Left renal cortex interstitium (tissue), 4 donors: ENCODE measurements at places on chromosomes 1 and 21. TPM values are rescaled to one million over a fixed set of nuclear protein-coding genes. Genes with fewer than 3 reads are reported as not detected.

- no peak for DNase-seq
Observed at GRCh38 chr21:35925497-35925896, 134.8 kb downstream of the SETD4 start.

NTMT2 gene
- polyA plus RNA-seq = 0.18 TPM

DNA sequence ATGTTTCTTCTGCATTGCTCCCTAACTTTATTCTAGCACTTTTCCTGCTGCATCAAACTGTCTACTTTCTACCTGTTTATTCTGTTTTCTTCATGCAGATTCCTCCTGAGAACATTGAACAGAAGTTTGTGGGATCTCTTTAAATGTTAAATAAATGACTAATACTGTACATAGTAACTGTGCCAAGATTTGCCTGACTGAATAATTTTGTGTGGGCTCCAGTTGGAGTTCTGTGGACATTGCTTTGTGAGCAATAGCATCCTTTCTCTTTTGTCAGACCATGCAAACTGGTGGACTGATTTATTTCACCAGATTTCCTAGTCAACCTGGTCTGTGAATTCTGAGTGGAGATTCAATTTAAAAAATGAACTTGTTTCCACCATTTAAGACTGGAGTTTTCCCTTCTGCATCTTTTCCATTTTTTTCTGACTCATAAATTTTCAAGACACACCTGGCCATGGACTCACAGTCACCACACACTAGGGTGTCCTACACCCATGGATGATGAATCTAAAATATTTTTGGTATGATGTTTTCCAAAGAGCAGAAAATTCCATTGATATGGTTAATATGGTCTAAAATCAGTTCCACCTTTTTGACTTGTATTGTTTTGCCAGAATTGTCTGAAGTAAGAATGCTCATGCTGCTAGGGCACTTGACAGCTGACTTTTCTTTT, 140.7 kb upstream of the SPAG17 start:
- DNase-seq = no peak

GRCh38 chr1:214918745-214919144, 163.8 kb upstream of the KCNK2 start:
- no peak for DNase-seq

ZBTB21 gene
- polyA plus RNA-seq = 9.4 TPM

DNA sequence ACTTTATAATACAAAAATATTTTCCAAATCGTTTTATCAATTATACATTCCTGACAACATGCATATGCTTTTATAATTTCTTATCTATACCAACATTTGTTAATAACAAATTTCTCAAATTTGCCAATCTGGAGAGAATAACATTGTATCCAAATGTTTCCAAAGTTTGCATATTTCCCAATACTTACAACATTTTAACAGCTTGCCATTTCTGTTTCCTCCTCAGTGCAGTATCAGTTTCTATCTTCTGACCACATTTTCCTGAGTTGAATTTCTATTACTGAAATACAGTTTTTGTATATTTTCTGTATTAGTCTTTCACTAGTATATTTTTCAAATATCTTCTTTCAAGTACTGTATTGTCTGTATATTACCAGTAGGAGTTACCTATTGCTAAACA, 1594.3 kb downstream of the PLA2G4A start:
- DNase-seq = no peak

CFAP57 gene
- 4.2 TPM for polyA plus RNA-seq

C1orf74 gene
- polyA plus RNA-seq = 3.9 TPM

MSH4 gene
- polyA plus RNA-seq = 0.42 TPM

VWA5B1 gene
- polyA plus RNA-seq = 1.5 TPM

DNA sequence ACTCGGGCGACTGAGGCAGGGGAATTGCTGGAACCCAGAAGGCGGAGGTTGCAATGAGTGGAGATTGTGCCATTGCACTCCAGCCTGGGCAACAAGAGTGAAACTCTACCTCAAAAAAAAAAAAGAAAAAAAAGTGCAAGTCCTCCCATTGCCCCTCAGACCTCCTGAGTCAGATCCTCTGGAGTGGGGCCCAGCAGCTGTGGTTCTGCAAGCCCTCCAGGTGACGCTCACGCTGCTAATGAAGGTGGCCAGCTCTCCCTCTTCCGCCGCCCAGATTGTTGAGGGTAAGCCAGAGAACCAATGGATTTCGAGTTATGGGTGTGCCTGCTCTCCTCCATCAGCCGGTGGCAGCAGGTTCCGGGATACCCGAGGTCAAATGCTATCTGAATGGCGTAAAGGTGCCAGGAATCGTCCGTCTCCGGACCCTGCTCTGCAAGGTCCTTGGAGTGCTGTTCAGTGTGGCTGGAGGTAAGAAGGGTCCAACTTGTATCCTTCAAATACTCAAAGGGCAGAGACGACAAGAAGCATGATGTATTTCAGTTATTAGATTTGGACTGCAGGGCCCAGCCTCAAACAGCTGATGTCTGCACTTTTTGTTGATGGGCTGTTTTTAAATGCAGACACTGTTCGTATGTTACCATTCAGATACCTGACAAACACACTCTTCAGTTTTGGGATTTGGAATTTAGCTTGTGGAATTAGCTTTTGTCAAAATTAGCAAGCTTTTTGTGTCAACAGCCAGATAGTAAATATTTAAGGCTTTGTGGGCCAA, 17.6 kb downstream of the CLCN6 start:
- no peak for DNase-seq

ZNF593OS gene
- 0.46 TPM for polyA plus RNA-seq

GRCh38 chr1:171742577-171742922, 685 bp upstream of the VAMP4 start:
- DNase-seq = no peak

TGFB2 gene
- 13.2 TPM for polyA plus RNA-seq

CYP4Z1 gene
- 0.66 TPM for polyA plus RNA-seq

ARTN gene
- polyA plus RNA-seq = 1.2 TPM

POGK gene
- 43.3 TPM for polyA plus RNA-seq

DNA sequence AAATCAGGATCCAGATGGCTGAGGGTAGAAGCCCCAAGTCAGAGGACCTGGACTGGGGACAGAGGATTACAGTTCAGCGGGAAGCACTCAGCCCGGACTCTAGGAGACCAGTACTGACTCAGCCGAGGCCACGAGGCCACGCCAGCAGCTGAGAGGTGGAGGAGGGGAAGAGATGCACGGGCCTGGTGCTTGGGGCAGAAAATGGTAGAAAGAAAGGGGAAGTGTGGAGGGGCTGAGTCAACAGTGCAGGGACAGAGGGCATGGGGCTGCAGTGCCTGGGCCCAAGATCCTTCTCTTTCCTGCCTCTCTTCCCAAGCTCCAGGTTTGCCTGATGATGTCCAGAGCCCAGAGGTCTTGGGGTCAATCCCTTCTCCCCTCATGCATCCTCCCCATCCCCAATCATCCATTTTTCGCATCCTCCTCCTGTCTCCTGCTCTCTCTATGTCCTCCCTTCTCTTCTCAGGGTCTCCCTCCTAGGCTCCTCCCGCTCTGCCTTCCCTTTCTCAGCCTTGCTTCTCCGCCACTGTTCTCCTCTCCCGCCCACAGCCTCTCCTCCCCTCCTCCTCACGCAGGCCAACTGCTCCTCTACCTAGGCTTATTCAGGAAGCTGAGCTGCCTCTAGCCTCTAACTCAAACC, 7.7 kb downstream of the ARHGEF2 start:
- DNase-seq = no peak

- no peak for DNase-seq
Observed at GRCh38 chr1:19209439-19209989, 552 bp downstream of the UBR4 start.

GRCh38 chr1:169890761-169891538, 2.7 kb downstream of the SCYL3 start:
- no peak for DNase-seq

DNTTIP2 gene
- 87.8 TPM for polyA plus RNA-seq

SLC66A1 gene
- 9.6 TPM for polyA plus RNA-seq

GRCh38 chr1:110007046-110007830, 22.7 kb downstream of the AHCYL1 start:
- no peak for DNase-seq

DNA sequence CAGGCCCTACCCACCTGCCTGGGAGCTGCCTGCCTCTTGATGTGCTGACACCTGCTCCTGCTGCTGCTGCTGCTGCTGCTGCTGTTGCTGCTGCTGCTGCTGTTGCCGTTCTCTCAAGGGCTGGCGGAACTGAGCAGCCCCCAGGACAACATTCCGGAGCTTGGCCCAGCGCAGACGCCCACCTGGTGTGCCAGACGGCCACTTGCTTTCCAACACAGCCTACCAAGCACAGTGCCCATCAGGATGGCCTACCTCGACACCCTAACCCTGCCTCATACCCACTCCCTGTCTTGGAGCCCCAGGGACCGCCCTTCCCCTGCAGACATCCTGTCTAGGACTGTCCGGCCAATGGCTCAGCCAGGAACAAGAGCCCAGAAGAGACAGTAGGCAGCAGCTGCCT, 11.8 kb downstream of the DENND4B start:
- DNase-seq = no peak

DNA sequence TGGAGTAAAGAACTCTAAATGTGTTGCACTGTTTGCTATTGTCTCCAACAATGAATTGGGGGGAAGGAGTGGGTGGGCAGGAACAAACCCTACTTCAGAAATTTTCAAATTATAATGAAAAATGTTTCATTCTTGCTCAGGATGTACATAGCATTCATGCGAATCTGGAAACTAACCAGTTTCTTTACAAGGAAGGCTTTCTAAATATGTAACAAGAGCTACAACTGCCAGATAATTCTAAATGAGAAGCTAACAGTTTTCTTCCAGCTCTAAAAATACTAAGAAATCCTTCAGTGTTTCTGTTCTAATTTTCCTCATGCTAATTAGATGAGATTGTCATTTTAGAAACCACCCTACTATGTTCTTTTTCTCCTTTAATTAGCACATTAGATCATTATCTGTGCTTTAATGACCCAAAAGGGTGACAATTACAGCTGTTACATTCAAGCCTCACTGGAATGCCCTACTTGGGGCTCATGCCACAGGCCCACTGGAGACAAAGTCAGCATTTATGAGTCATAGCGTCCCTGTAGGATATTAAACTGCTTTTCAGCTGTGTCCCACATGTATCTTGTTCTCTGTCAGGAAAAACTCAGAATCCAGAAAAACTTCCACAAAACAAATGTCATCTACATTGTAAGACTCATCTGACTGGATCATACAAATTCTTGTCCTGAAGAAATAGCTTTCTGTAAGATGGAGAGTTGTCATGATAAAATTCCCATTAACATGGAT, 804.6 kb upstream of the CXADR start:
- DNase-seq = no peak

S100A10 gene
- 269 TPM for polyA plus RNA-seq

DNA sequence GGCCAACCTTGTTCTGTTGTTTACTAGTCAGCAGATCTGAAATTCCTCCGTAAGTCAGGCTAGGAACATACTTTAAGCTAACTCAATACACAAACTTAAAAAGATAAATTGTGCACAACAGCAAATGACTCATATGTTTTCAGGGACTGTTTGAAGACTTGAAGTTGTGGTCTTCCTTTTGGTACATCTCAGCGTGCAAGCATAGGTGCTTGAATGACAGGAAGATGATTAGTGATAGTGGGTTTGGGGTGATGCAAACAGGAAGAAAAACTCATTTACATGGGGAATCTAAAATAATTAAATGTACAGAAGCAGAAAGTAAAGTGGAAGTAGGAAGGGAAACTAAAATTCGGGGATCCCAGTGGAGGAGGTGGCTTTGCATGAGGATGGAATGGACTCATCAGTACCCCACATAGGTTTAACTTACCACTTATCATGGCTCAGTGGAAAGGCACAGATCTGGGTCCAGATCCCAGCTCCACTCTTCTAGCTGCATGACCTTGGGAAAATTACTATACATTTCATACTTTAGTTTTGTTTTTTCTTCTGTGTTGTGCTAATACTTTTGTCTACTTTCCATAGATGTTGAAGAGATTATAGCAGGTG, 122.3 kb downstream of the XCL2 start:
- no peak for DNase-seq

GRCh38 chr1:40248412-40248811, 675 bp downstream of the TMCO2 start:
- no peak for DNase-seq

SYPL2 gene
- polyA plus RNA-seq = 13.8 TPM

- no peak for DNase-seq
Observed at GRCh38 chr1:187624812-187625545, 796.2 kb downstream of the PLA2G4A start.

DNA sequence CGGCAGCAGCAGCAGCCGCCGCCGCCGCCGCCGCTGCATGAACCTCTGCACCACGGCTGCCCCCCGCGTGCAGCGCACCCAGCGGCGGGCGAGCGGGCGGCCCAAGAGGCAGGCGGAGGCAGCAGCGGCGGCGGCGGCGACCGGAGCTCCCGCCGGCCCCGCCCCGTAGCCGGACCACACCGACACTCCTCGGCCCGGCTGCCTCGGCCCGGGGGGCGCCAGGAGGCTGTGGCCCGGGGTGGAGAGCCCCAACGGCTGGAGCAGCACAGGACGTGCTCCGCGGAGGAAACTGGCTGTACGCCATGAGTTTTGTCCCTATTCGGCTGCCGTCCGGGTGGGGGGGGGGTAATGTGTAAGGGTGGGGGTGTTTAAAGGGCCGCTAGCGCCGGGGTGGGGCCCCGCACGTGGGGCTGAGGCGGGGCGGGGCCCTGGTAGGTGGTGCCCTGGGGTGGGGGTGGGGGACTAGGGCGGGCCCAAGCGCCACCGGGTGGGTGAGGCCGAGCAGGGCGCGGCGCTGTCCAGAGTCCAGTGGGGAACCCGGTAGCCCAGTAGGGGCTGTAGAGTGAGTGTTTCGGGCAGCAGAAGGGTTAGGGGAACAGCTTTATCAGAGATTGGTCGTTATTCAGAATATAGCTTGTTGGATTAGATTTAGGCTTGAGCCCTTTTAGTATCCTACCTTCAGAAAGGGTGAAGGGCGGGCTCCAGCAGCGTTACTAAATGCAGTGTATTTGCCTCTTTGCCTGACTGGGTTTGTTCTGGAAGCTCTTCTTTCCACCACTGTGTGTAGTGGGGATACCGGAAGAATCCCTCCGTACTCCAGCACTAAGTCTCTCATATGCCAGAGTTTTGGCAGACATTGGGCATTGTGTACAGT, at the start of gene FAM78B:
Gene FAM78B (minus strand): TSS at position 304 of the 874 bp plus-strand sequence. CDS start 753 bp downstream, outside the sequence.
- no peak for DNase-seq

GRCh38 chr1:35557118-35557610, at the start of gene KIAA0319L:
Gene KIAA0319L, minus strand, starts transcription at chr1:35557403. Its CDS starts 2,912 bp downstream, at chr1:35554491.
- no peak for DNase-seq

GRCh38 chr1:14980621-14981218, 172.8 kb upstream of the TMEM51 start:
- DNase-seq = no peak

DNA sequence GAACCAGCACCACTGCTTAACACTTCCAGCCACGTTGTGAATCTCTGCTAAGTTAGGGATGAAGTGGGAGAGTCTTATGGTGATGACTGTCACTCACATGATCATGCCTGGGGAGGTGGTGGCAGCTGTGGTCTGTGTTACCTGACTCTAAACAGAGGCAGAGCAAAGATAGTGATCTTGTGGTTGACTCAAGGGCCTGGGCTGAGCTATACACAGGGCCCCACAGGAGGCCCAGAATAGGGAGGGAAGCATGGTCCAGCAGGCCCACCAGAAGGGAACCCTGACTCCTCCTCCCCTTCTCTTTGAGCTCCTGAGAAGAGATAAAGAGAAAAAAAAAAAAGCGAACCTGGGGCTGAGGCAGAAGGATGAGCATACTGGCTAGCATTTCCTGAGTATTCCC, 55.0 kb downstream of the PLXNA2 start:
- no peak for DNase-seq
